ENCODE measurements at places on chromosomes 16 and 17. TPM values are rescaled to one million over a fixed set of nuclear protein-coding genes. Genes with fewer than 3 reads are reported as not detected.

Gene NPIPB12
- total RNA-seq, result 87.8 TPM

Gene SLC35G6
- not detected for total RNA-seq

Gene SLFN12L
- total RNA-seq, result 106 TPM

Gene SPNS3
- 10.6 TPM for total RNA-seq

Gene CD300A
- total RNA-seq, result 36.5 TPM

Gene REXO5
- total RNA-seq, result 10.2 TPM

Gene CYBA
- 436 TPM for total RNA-seq

Gene ATF7IP2
- total RNA-seq, result 41.9 TPM

Gene DNAI2
- total RNA-seq, result 0.50 TPM

Gene ADAP2
- total RNA-seq, result 0.91 TPM

Gene GAS7
- 0.18 TPM for total RNA-seq

Gene PLA2G10
- total RNA-seq, result not detected

Gene KRT25
- total RNA-seq, result not detected

Gene PYY
- not detected for total RNA-seq

Gene PRSS21
- total RNA-seq, result 6.6 TPM

Gene TPPP3
- total RNA-seq, result not detected

Gene TMEM98
- total RNA-seq, result 12.2 TPM

Gene ITGB4
- total RNA-seq, result 1.7 TPM

Gene KRTAP1-1
- total RNA-seq, result not detected

Gene FNDC8
- total RNA-seq, result not detected

Gene PARD6A
- total RNA-seq, result 10.1 TPM

Gene NPW
- total RNA-seq, result 0.70 TPM

Gene ATP2A1
- 1.6 TPM for total RNA-seq

Gene CLEC3A
- not detected for total RNA-seq

Gene GHDC
- total RNA-seq, result 15.3 TPM

Gene SLFN11
- 88.2 TPM for total RNA-seq

Gene FTSJ3
- 63.6 TPM for total RNA-seq

Gene BCL6B
- total RNA-seq, result 0.39 TPM

Gene ABCC12
- total RNA-seq, result not detected

Gene SHISA9
- 0.02 TPM for total RNA-seq

Gene CDH1
- 0.73 TPM for total RNA-seq

Gene NOXO1
- 0.25 TPM for total RNA-seq

Gene MAF
- total RNA-seq, result 46.2 TPM

Gene CDH11
- not detected for total RNA-seq

Gene HAS3
- 0.86 TPM for total RNA-seq
